Activated gamma-delta T cell treated with anti-CD3 and anti-CD28 coated beads, Interleukin-2, amount 50 U/mL, for 16 hours (primary cell): ENCODE measurements at places on chromosomes 12 and 14.

GRCh38 chr12:52540531-52540930 lies 12.4 kb downstream of the KRT71 start:
- DNase-seq, result no peak

GRCh38 chr12:110171186-110171538 lies 47.0 kb downstream of the IFT81 start:
- DNase-seq, result no peak

DNA sequence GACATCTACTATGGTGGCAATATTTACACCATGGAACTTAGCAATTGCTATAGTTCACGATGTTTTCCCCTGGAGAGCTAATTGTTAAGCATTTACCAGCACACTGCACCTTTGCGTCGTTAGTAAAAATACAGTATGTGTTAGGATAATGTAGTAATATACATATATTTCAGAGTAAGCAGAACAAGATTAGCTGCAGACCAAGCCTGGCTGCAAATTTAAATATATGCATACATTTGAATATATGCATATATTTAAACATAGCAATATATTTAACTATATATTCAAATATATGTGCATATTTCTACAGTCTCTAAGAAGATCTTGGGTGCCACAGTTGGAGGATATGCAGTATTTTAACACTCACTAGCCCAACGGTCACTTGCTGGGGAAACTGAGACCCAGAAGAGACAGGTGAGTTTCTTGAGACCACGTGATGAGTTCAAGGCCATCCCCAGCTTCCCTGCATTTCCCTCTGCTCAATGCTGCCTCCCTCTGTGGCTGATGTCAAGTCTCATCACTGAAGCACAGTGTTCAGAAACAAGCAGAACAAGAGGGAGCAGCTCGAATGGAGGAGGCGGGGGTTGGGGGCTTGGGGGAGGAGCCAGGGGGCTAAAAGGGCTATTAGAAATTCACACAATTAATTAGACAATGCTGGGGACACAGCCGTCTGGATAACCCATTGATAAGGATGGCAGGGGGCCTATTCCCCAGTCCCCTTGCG lies 708.0 kb downstream of the MED13L start:
- no peak for DNase-seq

DNA sequence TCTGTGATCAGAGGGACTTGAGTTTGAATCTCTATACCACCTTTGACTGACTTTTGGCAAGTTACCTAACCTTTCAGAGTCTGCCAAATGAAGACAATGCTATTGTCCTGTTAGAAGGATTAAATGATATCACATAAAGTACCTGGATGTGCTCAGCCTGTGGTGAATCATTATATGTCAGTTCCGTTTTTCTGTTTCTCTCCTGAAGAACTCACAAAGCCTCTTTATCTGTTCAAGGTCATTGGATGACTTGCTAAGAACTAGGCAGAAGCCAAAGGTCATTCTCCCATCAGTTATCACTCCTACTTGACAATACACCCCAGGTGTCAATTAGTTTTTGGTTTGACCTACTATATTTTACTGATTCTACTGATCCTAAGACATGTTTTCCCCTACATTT lies 174.6 kb downstream of the CACNA1C start:
- no peak for DNase-seq

GRCh38 chr12:2389079-2389790 lies 336.4 kb downstream of the CACNA1C start:
- no peak for DNase-seq

DNA sequence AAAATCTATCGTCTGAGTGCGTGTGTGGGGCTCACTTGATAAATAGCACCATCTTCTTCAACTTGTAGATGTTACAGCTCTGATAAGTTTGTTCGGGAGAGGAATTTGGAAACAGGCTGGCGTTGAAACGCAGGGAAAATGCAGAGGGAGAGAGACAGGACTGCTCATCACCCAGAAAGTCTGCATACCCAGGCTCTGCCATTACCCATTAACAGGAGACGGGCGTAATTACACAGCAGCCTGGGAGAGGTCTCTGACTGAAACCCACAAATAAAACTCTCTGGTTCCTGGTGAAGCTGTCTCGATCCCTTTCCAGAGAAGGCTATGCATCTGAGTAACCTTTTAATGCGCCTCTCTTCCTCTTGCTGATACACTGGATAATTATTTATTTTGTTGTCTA lies 547.3 kb downstream of the BCL11B start:
- no peak for DNase-seq

GRCh38 chr12:45224311-45224710 lies 8.4 kb downstream of the ANO6 start:
- DNase-seq, result no peak

- no peak for DNase-seq
These were observed 12.9 kb upstream of the EMP1 start for GRCh38 chr12:13183620-13184019.

DNA sequence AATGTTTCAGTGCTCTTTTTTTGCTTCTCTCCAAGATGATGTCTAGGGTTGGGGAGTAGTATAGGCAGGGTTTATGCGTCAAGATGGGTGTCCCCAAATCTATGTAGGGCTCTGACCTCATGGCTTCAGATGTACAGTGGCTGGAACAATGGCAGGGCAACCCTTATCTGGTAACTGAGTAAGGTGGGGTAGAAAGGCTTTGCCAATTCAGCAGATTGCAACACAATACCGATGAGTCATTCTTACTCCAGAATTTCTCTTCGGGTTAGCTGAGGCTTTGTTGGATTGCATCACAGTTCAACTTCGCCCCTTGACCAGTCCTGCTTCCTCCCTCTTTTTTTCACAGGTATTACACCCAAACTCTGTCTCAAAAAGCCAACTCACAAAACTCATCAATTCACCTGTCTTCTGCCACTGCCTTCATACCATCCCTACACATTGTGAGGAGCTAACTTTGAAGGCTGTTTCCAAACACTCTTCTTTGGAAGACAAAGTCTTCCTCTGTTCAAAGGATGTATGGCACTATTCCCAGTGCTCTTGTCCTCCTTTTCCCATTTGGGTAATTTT lies 190.2 kb upstream of the CNOT2 start:
- DNase-seq, result no peak

- no peak for DNase-seq
These were observed 407.6 kb downstream of the LRFN5 start for GRCh38 chr14:42014301-42014700.

- no peak for DNase-seq
These were observed 1551.5 kb upstream of the SEL1L start for GRCh38 chr14:83085136-83085535.

- no peak for DNase-seq
These were observed 174.2 kb upstream of the ATP2B1 start for GRCh38 chr12:89882792-89883191.

GRCh38 chr12:50101663-50102062 lies 2.1 kb upstream of the GPD1 start:
- DNase-seq, result no peak

DNA sequence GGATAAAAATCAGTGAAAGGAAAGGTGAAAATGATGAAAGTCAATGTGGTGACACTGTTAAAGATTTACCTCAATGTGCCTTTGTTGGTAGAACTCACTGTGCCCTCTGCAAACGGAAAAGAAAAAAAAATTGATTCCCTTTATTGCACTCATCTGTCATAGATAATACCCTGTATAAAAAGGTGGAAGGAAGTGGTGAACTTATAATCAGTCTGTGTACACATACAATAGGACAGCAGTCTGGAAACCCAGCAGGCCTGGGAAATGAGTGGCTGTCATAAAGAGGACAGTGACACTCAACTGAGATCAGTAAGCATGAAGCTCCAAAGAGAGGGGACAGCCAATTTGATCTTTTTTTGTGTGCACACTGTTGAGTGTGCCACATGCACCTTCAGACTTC lies 364.7 kb downstream of the NOVA1 start:
- no peak for DNase-seq

DNA sequence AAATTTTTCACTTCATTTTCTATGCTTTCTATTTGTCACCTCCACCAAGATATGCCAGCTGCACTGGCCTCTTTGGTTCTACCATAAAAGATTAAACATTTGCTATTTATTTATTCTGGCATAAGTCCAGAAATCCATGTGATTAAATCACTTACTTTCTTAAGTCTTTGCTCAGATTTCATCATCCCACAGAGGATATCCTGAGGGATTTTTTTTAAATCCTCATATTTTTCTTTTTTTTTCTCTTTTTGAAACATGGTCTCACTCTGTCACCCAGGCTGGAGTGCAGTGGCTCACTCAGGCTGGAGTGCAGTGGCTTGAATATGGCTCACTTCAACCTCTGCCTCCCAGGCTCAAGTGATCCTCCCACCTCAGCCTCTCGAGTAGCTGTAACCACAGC lies 645.4 kb upstream of the ATXN7L3B start:
- DNase-seq, result no peak

- no peak for DNase-seq
These were observed 220.9 kb downstream of the PRKD1 start for GRCh38 chr14:29706700-29707099.

- DNase-seq, result no peak
These were observed 99.8 kb downstream of the TGFB3 start for GRCh38 chr14:75881994-75882393.

GRCh38 chr12:105288311-105288996 lies 42.0 kb upstream of the C12orf75 start:
- no peak for DNase-seq

GRCh38 chr12:852864-853263 lies 96.6 kb downstream of the RAD52 start:
- no peak for DNase-seq

DNA sequence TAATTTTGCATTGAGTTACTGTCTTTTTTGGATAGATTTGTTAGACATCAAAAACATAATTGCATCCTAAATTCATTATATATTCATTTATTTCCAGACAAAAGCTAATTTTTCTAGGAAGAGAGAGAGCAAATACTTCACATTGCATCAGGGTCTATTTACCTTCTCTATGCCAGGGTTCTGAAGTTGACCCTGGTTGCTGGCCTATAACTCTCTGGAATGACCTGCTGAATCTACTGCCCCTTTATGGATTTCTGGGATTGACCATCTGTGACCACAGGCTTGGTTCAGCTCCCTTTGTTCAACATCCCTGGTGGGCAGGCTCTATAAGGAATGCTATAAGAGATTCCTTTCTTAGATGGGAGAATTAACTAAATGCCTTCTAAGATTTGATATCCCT lies 414.8 kb upstream of the STXBP6 start:
- DNase-seq, result no peak

GRCh38 chr12:104930388-104931326 lies 27.4 kb downstream of the SLC41A2 start:
- no peak for DNase-seq

- DNase-seq, result no peak
These were observed 21.9 kb upstream of the CLMN start for GRCh38 chr14:95341564-95341963.

DNA sequence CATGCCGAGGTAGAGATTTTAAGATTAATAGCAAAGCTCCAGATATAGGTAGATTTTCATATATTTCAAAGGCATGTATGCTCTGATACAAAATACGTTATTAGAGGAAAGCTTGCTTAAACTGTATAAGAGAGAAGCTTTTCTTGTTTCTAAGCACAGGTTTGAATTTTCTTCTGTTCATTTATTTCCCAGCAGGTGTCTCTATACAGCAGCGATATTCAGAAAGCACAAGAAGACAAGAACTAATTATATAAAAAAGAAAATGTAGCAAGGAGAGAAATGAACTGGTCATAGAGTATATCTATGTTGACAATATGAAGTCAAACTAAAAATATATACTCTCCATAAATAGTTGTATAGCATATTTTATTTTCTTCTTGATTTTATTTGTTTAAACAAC lies 307.4 kb upstream of the NOVA1 start:
- no peak for DNase-seq

DNA sequence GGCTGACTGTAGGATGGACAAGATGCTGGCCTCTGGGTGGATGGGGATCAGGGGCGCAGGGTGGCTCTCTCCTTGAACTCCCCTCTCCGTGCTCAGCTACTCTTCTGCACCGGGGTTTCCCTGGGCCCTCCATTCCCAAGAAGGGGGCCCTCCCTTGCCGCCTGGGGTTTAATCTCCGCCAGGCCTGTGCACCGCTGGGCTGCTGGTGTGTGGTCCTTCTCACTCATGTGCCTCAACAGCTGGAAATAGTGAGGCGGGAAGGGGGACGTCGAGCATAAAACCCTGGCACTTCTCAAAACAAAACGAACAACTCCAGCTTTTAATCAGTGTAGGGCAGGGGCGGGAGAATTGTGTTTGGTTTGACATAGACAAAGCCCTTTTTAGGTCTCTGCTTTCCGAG lies 19.0 kb upstream of the SMOC1 start:
- no peak for DNase-seq

GRCh38 chr12:45794422-45794821 lies 64.9 kb downstream of the ARID2 start:
- DNase-seq, result no peak

DNA sequence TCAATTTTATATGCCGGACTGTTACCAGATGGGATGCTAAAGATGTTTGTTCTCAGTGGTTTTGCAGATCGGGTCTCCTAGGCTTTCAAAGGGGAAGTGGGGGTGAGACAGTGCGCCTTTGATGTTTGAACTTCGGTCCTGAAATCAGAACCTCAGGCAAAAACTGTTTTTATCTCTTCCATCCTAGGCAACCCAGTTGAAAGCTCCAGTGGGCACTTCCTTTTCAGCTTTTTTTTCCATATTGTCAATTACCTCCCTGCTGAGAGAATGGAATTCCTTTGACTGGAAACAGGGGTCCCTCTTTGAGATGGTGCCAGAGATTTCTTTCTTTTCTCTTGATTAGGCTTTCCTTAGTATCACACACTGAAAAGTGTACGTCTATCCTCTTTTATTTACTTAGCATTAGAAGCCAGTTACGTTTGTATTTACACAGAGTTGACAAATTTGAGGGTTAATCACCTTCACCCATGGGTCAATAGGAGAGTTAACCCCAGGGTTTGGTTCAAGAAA lies 40.0 kb downstream of the NUAK1 start:
- DNase-seq, result no peak

DNA sequence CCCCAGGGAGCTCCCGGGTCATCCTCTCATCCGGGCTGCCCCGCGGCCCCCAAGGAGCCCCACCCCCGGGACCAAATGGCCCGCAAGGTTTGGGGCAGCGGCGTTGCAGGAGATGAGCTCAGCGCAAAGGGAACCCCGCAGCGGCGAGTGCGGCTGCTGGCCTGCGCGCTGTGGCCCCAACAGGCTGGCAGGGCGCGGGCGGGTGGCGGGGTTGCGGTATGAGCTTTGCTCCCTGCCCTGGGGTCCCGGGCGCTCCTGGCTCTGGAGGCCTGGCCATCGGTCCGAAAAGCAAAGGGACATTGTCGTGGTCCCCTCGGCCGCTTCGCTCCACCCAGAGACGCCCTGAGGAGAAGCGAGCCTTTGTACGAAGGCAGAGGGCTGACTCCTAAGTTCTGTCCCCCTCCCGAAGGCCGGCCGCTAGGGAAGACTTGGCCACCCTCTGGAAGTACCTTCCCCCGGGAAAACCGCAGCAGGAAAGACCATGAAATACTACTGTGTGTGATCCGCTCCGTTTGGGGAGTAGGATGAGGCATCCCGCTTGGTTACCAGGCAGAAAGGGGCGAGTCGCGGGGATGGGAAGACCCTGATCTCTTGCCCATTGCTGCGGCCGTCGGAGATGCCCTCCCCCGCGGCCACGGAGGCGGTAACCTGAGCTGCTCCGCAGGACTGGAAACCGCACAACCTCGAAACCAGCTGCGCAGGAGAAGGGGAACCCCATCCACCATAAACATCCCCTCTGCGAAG lies 620 bp upstream of the NID2 start:
- DNase-seq, result no peak
